ENCODE measurements at places on chromosomes 2 and 18.

GRCh38 chr2:233676046-233676445, 4.3 kb downstream of the UGT1A9 start:
- no peaks in the 10 kb centered on the region for H3K36me3 ChIP-seq
- DNase-seq, result no peak
- H3K4me3 ChIP-seq, result no peak overlapping the region
- H3K27ac ChIP-seq, result no peak overlapping the region
- H3K4me1 ChIP-seq, result no peaks in the 10 kb centered on the region
- no peaks in the 10 kb centered on the region for H3K27me3 ChIP-seq

DNA sequence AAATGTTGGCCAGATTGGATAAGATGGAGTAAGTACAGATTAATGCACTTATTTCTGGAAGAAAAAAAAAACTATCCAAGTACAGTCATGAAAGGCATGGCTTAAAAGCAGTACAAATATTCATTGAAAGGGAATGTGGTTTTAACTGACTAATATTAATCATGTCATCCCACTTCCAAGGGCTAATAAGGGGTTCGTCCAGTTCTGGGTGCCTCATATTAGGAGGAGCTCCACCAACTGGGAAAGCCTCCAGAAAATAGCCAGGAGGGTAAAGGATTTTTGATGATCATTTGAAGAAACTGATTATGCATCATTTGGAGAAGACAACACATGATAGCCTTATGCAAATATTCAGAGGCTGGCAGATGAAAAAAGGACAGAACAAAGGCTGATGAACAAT, 115.2 kb upstream of the ARL5A start:
- H3K4me1 ChIP-seq, result no peaks in the 10 kb centered on the region
- no peaks in the 10 kb centered on the region for H3K36me3 ChIP-seq
- no peak for DNase-seq
- no peak overlapping the region for H3K27ac ChIP-seq
- no peaks in the 10 kb centered on the region for H3K27me3 ChIP-seq

DNA sequence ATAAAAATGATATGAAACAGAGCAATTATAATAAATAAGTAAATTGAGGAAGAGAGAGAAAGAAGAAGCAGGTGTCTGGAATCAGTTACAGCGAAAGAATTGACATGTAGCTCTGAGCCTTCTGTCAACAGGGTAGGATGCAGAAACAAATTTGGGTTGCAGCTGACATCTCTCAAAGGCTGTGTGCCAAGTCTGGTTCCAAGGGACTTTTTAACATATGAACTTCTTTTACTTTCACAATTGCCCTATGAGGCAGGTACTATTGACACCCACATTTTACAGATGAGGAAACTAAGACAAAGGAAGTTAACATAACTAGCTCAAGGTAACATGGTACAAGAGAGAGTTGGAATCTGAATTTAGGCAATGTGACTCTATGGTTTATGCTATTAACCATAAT, 260.0 kb downstream of the ASXL3 start:
- no peaks in the 10 kb centered on the region for H3K4me1 ChIP-seq
- no peak overlapping the region for H3K27ac ChIP-seq
- no peaks in the 10 kb centered on the region for H3K27me3 ChIP-seq
- H3K36me3 ChIP-seq, result no peaks in the 10 kb centered on the region

GRCh38 chr18:53944721-53945120, 279.7 kb downstream of the MBD2 start:
- H3K4me3 ChIP-seq, result no peak overlapping the region
- no peaks in the 10 kb centered on the region for H3K4me1 ChIP-seq
- H3K27ac ChIP-seq, result no peak overlapping the region
- no peak for DNase-seq
- H3K36me3 ChIP-seq, result no peaks in the 10 kb centered on the region

DNA sequence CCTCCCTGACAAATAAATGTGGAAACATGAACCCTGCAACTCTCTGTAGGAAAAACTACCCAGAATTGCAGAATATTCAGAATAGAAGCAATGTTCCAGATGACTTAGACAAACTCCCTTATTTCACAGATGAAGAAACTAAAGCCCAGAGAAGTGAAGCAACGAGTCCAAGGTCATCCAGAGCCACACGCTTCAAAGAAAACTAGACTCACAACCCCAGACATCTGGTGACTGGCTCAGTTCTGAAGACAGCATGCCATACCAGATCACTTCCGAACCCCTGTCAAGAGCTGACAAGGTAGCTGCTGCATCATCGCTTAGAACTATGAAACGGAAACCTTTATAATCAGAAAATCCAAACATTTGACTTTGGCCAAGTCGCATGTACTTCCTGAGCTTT, 101.3 kb downstream of the PID1 start:
- H3K4me1 ChIP-seq, result no peaks in the 10 kb centered on the region
- H3K27me3 ChIP-seq, result no peaks in the 10 kb centered on the region
- no peak overlapping the region for H3K4me3 ChIP-seq
- no peak overlapping the region for H3K27ac ChIP-seq

GRCh38 chr18:79512461-79513380, 117.0 kb downstream of the NFATC1 start:
- DNase-seq, result peak; percentile 16
- no peaks in the 10 kb centered on the region for H3K27me3 ChIP-seq
- no peaks in the 10 kb centered on the region for H3K36me3 ChIP-seq
- no peak overlapping the region for H3K4me3 ChIP-seq
- no peak overlapping the region for H3K27ac ChIP-seq

DNA sequence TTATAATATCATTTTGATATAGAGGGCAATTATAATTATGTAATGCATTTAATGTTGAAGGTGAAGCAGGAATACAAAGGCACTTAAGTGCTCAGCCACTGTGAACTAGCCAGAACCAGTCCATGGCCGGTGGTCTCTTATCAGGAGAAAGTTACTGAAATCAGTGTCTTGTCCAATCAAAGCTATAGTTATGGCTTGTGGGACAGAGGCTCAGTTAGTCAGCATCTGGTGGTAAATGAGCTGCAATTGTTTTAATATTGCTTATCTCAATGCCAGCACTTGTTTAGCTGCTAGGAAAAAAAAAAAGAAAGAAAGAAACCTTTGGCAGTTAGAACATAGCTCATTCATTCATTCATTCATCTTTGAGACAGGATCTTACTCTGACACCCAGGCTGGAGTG, 3.8 kb upstream of the ALS2 start:
- H3K27me3 ChIP-seq, result no peaks in the 10 kb centered on the region
- H3K27ac ChIP-seq, result no peak overlapping the region
- no peak overlapping the region for H3K4me3 ChIP-seq
- DNase-seq, result no peak
- no peaks in the 10 kb centered on the region for H3K4me1 ChIP-seq

GRCh38 chr2:105519516-105519915, 120.7 kb upstream of the FHL2 start:
- H3K4me1 ChIP-seq, result peaks cover 13% of the 10 kb centered on the region
- DNase-seq, result no peak
- H3K36me3 ChIP-seq, result no peaks in the 10 kb centered on the region
- no peak overlapping the region for H3K4me3 ChIP-seq
- H3K27ac ChIP-seq, result no peak overlapping the region

- no peaks in the 10 kb centered on the region for H3K4me1 ChIP-seq
- H3K27me3 ChIP-seq, result peaks cover 4% of the 10 kb centered on the region
Measured at GRCh38 chr2:1219901-1220573, 193.2 kb upstream of the TPO start.

DNA sequence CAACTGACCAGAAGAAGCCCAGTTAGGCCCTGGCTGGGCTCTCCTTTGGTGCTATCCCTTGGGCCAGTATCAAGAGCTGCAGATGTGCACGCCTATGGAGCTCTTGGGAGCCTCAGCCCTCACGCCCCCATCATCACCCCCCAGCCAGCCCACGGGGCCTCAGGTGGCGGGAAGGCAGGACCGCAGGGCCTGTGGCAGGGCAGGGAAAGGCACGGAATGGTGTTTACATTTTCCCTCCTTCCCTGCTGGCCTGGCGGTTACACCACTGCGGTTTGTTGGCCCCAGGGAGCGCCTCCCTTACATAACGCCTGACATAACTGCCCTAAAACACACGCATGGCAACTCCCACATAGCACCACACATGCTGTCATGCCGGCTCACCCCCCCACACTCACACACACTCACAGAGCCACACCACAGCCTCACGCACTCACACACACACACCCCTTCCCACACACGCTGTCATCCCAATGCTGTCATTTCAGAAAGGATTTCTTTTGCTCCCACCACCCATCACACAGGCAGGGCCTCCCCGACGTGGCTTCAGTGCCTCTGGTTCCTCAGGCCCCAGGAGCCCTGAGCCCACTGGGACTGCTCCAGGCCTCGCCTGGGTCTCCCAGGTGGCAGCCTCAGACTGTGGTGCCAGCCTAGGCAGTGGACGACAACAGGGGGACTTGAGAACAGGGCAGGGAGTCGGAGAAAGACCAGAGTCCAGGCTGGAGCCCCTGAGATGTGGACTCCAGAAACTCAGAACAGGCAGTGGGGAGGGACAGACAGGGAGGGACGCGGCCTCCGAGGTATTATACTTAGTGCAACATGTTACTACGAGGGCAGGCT, 15.7 kb downstream of the ZFP36L2 start:
- H3K4me1 ChIP-seq, result no peaks in the 10 kb centered on the region
- no peaks in the 10 kb centered on the region for H3K36me3 ChIP-seq
- no peak for DNase-seq
- H3K4me3 ChIP-seq, result no peak overlapping the region
- no peaks in the 10 kb centered on the region for H3K27me3 ChIP-seq

DNA sequence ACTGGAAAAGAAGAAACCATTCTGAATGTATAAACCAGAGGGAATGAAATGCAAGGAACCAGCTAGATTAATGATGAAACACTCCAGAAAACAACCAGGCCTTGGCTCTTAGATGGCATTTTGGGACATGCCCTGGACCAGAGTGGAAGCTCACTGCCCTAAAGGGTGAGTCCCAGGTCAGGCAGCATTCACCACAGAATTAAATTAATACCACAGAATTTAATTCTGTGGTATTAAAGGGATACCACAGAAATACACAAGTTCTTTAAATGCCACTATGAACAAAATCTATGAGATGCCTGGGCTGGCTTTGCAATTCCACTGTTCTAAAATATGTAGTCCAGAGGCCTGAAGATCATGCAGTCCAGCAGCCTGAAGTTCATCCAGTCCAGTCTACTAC, 122.3 kb upstream of the KYNU start:
- DNase-seq, result no peak
- no peak overlapping the region for H3K27ac ChIP-seq
- H3K4me1 ChIP-seq, result no peaks in the 10 kb centered on the region
- no peak overlapping the region for H3K4me3 ChIP-seq
- H3K36me3 ChIP-seq, result no peaks in the 10 kb centered on the region

DNA sequence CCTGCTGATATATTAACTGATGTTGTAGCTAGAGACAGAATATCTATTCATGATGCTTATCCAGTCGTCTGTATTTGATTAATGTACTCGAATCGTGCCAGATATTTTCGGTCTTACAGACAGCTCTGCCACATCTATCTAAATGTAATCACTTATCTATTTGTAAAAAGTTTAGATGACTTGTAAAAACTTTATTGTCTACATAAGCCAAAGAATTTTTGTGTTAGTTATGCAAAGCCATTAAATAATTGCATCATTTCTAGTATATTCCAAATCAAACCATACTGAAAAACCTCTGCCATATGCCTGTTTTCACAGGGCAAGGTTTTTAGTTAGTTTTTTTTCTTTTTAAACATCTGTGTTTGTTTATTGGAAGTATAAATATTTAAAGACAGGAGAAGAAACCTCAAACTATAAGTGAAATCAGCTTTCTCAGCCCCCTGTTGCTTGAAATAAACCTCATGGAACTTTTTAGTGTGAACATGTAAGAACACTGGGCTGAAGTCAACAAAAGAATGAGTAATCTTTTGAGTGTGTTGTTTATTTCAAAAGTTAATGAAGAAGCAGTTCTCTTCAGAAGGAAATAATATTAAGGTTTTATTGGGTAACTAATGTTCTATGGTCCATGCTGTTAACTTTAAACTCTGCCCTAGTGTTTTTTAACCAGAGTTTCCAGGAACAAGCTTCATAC, 657.6 kb upstream of the SYT4 start:
- H3K27ac ChIP-seq, result peak overlapping the region; percentile 60
- H3K36me3 ChIP-seq, result no peaks in the 10 kb centered on the region
- H3K4me3 ChIP-seq, result no peak overlapping the region
- H3K4me1 ChIP-seq, result no peaks in the 10 kb centered on the region
- no peak for DNase-seq

GRCh38 chr18:53253789-53254188, 913.8 kb downstream of the DCC start:
- DNase-seq, result no peak
- H3K27me3 ChIP-seq, result no peaks in the 10 kb centered on the region
- no peaks in the 10 kb centered on the region for H3K36me3 ChIP-seq
- H3K27ac ChIP-seq, result no peak overlapping the region
- no peaks in the 10 kb centered on the region for H3K4me1 ChIP-seq

DNA sequence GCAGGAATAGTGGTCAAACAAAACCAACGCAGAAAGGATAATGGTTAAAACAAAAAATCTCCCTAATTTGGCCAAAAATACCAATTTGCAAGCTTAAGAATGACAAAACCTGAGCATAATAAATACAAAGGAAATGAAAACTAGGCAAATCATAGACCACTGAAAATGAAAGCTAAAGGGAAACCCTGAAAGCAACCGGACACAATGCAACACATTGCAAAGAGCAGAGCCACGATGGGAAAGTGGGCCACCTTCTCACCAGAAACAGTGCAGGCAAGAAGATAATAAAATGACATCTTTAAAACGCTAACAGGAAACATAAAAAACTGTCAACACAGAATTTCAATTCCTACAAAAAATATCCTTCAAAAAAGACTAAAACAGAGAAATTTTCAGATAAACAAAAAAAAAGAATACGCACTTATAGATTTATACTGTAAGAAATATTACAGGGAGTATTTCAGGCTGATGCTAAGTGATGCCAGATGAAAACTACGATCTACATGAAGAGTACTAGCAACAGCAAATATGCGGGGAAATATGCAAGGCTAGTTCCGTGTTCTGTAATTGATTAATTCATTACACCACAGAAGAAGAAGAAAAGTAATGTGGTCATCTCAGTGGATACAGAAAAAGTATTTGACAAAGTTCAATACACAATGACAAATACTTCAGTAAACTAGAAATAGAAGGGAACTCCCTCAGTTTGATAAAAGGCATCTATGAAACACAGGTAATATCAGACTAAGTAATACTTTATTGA, 239.5 kb downstream of the L3MBTL4 start:
- H3K4me3 ChIP-seq, result no peak overlapping the region
- H3K27me3 ChIP-seq, result no peaks in the 10 kb centered on the region
- no peak overlapping the region for H3K27ac ChIP-seq
- DNase-seq, result no peak
- no peaks in the 10 kb centered on the region for H3K4me1 ChIP-seq
